ENCODE measurements at places on chromosomes 16 and 17.

- no peak for DNase-seq
These were observed 8.7 kb upstream of the SLC25A39 start for GRCh38 chr17:44333371-44333770.

- no peak for DNase-seq
These were observed 13.9 kb downstream of the SNN start for GRCh38 chr16:11681976-11682654.

GRCh38 chr17:11318207-11318606 lies 77.2 kb downstream of the SHISA6 start:
- DNase-seq: no peak

GRCh38 chr17:41308251-41308917 lies 725 bp downstream of the KRTAP16-1 start:
- peak; percentile 63 for DNase-seq

- DNase-seq: no peak
These were observed 8.1 kb upstream of the PSMC5 start for GRCh38 chr17:63819131-63819530.

GRCh38 chr17:27550291-27550930 lies 80.6 kb upstream of the LGALS9 start:
- no peak for DNase-seq

GRCh38 chr16:77647726-77648125 lies 74.6 kb upstream of the NUDT7 start:
- no peak for DNase-seq

DNA sequence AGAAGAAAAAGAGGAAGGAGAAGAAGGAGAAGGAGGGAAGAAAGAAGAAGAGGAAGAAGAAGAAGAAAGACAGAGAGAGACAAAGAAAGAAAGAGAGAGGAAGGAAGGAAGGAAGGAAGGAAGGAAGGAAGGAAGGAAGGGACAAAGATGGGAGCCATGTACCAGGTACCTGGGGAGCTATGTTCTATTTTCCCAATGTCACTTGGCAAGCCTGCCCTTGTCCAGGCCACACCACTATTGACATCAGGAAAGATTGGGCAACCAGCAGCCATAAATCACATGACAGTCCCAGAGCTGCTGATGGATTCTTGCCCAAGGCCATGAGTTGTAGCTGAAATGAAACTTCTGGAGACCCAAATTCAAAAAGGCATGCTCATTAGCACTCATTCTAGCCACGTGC lies 2.7 kb upstream of the CES1 start:
- no peak for DNase-seq

DNA sequence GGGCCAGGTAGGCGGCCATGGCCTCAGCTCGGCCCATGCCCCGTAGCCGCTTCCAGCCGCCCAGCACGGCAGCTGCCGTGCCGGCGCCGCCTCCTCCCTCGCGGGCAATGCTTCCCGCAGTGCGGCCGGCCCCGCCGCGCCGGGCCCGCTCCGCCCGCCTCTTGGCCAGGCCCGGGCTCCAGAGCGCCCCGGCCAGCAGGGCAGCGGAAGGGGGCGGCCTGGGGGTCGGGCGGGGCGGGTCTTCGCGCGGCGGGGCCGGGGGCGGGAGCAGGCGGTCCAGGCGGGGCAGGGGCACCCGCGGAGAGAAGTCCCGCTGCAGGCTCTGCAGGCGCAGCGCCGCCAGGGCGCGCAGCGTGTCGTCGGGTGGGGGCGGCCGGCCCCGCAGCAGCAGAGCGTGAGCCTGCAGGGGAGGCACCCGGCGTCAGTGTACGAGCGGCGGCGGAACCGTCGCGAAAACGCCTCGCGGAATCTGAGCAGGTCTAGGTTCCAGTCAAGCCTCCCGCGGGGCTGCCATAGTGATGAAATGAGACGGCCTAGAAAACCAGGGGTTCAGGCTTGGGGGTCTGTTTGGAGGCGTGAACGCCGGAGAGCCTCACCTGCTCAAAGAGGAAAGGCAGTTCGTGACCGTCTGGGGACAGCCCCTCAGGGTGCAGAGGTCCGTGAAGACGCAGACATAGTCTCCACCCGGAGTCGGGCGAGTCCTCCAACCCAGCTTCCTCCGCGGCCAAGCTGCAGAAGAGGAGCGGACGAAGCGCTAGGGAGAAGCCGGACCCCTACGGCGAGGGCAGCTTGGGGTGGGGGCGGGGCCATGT lies 6.6 kb downstream of the PLEKHH3 start:
- peak; percentile 41 for DNase-seq

DNA sequence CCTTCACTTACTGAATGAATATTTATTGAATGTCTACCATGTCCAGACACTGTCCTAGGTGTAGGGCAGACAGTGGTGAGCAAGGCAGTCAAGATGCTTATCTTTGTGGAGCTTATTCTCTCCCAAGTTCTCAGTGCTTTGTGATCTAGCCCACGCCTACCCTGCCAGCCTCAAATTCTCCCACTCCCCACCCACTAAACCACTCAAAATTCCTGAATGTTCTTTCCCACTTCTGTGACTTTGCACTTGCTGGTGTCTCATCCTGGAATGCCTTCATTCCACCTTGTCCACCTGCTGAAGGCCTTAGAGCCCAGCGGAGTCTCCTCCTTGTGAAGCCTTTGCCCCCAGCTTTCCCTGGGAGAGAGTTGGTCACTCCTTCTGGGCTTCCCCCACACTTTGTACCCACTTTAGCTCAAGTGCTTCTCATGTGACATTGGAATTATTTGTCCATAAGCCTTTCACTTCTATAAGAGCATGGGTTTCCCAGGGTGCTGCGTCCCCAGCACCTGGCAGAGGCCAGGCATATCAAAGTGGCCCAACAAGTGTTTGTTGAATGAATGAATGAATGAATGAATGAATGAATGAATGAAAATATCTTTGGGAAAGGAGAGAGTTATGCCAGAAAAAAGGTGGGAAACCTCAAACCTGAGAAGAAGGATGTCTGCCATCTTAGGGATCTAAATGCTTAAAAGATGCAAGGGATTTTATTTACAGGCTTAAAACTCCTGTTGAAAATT lies 23.0 kb downstream of the CCDC182 start:
- DNase-seq: no peak

DNA sequence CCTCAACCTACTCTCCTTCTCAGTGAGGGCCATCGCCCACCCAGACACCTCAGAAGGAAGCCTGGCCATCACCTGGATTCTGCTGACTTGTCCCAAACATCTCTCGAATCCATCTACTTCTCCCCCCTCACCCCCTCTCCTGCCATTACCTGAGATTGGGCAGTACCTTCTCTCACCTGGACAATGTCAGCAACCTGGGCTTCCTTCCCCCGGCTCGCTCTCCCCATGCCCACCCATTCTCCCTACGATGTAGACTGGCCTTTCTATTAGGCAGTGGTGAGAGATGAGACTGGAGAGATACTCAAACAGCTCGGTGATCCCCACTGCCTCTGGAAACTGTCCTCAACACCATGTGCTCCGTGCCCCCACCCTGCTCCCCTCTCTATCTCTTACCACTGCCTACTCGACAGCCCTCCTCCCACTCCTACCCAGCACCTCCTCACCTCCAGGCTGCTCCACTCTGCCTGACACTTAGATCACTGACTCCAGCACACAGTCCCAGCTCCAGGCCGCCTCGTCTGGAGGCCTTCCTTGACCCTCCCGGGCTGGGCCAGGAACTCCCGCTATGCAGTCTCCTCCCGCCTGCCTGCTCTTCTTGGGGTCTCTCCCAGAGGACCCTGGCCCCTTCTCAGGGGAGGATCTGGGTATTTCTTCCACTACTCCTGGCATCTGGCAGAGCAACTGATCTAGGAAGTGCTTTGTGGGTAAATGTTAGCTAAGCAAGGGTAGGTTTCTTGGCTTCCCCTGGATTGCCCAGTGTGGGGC lies 235.8 kb upstream of the NLRP1 start:
- DNase-seq: no peak

DNA sequence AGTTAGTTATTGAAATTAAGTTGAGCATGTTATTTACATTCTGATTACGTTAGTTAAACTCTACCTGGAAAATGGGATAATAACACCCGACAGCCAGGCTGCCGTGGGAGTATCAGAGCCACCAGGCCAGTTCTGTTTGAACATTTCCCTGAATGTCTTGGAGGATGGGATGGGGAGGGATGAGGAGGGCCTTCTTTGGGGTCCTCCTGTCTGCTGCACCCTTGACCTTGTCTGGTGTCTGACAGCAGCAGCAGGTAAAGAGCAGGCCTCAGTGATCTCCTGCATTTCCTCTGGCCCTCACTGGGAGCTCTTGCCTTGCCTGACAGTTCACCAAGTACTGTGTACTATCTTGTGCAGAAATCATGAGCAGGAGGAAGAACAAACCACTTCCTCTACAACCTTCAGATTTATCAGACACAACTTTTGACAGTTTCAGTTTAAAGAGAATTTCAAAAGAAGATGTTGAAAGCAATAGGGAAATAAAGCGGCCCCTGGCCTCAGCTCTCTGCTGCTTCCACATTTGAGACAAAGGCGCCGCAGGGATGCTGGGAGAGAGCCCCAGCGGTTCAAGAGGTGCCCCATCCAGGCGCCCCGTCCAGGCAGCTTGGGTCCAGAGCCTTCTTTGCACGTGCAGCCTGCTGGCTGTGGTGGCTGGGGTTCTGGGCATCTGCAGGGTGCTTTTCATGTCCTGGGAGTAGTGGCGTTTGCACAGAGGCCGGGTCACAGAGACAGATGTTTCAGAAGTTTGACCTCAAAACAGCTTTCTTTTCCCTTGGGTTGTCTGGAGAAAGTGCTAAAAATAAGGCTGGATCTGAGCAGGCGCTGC lies 25.3 kb downstream of the CMIP start:
- no peak for DNase-seq

GRCh38 chr17:45977976-45978626 lies 20.9 kb upstream of the STH start:
- DNase-seq: no peak

DNA sequence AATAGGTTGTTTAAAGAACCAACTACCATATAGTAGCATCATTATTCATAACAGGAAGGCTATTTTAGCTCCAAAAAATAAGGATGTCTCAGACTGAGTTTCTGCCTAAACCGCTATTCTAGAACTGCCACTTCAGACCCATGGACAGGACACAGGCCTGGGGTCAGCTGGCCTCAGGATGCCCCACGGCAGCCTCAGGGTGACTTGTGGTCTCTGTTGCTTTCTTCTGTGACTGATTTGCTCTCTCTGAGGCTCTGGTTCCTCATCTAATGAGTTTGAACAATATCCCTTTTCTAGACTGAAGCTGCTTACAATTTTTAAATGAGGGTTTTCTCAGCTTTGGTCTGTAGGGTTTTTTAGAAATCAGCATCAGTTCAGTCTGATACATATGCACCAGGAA lies 31.8 kb upstream of the IRF8 start:
- DNase-seq: no peak

- no peak for DNase-seq
These were observed 12.6 kb upstream of the ARL5C start for GRCh38 chr17:39178536-39178935.

DNA sequence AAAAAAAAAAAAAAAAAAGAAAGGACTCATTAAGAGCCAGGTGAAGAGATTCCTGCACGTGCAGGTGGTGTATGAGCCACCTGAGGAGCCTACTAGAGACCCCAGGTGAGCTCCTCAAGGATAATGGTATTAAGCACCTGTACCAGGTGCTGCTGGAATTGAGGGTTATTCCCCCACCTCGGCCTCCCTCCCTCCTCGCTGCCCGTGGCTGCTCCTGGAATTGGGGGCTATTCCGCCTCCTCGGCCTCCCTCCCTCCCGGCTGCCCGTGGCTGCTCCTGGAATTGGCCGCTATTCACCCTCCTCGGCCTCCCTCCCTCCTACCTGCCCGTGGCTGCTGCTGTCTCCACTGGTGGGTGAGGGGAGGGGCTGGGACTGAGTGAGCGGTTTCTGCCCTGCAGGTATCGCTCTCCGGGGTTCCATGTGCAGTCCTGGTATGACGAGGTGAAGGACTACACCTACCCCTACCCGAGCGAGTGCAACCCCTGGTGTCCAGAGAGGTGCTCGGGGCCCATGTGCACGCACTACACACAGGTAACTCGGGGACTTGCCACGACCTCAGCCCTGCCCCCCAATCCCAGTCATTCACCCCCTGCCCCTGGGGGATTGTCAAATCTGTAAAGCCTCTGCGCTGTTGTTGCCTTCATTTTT lies 29.3 kb downstream of the CRISPLD2 start:
- DNase-seq: no peak

DNA sequence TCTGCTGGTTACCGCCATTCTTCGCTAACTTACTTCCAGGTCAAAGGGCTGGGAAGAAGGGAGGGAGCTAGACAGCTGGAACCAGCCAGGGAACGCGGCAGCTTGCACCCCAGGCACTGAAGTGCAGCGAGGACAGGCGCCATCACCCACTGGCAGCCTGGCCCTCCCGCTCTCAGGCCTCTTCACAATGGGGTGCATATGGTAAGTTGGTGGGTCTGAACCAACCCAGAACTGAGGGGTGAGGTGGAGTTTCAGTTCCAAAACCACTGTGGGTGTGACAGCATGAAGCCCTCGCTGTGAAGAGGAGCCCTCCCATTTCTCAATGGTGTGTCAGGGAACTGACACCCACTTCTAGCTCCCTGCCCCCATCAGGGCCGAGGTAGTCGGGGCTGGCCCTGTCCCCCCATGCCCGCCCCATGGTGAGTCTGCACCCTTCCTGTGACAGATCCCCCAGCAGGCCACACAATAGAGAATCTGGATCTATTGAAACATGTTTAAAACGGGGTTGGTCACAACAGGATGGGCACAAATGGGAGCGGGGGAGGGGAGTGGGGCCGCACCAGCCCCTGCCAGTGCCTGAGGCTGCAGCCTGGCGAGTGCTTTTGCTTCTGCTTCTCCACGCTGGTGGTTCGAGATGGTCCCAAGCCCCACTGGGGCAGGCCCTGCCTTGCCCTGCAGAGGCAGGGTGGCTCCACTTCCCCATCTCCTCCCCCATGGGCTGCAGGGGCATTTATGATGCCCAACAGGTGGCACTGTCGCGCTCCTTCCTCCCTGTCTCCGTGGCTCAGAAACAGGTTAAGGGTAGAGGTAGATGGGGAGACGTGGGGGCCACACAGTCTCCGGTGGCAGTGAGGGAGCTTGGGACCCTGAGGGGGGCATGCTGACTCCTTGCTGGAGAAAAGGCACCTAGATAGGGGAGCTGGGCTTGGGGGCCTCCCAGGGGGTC lies 2.3 kb downstream of the LIMD2 start:
- peak; percentile 66 for DNase-seq

DNA sequence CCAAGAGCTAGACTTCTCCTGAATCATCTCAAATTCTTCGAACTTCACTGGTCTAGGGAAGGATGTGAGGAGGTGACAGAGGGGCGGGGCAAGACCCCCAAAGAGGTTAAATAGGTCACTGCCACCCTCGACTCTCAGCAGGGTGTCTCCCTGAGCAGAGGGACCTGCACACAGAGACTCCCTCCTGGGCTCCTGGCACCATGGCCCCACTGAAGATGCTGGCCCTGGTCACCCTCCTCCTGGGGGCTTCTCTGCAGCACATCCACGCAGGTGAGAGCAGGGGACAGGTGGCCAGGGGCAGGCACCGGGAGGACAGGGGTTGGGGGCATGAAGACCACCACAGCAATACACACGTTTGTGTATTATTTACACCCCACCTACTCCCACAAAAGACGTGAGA lies 9.2 kb downstream of the CCL17 start:
- no peak for DNase-seq

DNA sequence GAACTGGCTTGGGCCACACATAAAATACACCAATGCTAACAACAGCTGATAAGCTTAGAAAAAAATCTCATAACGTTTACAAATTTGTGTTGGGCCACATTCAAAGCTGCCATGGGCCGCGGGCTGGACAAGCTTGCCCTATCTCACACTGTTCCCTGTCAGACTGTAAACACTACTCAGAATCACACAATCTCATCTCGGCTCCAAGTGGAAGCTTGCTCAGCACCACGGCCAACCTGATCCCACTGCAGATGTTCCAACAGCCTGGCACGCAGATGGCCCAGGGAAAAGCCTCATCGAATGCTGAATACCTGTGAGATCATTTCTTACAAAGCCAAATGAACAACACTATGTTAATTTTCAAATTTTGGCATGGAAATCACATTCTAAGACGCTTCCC lies 125.8 kb downstream of the ANKRD11 start:
- no peak for DNase-seq
